Regular cardiac myocyte (primary cell): ENCODE measurements at places on chromosomes 6 and 20. TPM values are rescaled to one million over a fixed set of nuclear protein-coding genes. Genes with fewer than 3 reads are reported as not detected.

The COL9A3 gene
- under 0.01 and 0.19 TPM in 2 replicates for total RNA-seq

The DLK2 gene
- total RNA-seq: 0.19 and 0.28 TPM in 2 replicates

The SERINC1 gene
- 236 and 399 TPM in 2 replicates for total RNA-seq

The SLC13A3 gene
- total RNA-seq: 0.38 and 2.3 TPM in 2 replicates

The DEFB126 gene
- total RNA-seq: not detected in 2 replicates

The HTR1B gene
- under 0.01 TPM in 1 of 2 replicates, not detected in the other for total RNA-seq

The CST1 gene
- 13.2 and 29.3 TPM in 2 replicates for total RNA-seq

The POM121L2 gene
- total RNA-seq: not detected in 2 replicates

The POLR1H gene
- total RNA-seq: 25.9 and 39.7 TPM in 2 replicates

The NR2E1 gene
- total RNA-seq: not detected in 2 replicates

The GPR6 gene
- not detected in 2 replicates for total RNA-seq
